Kidney tubule cell (primary cell): ENCODE measurements at places on chromosomes 6 and 20.

DNA sequence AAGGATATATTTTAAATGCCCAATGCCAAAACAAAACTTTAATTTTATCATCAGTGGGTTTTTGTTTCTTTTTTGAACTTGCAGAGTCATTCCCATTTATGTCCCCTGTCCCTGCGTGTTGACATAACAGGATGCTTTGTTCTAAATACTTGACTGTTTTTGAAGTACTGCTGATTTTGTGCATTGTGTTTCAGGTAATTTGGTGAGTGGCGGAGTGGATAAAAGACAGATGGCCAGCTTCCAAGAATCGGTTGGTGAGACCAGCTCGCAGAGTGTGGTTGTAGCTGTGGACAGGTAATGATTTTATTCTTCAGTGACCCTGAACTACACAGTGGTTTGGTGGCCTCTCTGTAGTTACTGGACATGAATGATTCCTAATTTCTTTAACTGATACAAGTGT, 50.5 kb upstream of the CSE1L start:
- DNase-seq = no peak

DNA sequence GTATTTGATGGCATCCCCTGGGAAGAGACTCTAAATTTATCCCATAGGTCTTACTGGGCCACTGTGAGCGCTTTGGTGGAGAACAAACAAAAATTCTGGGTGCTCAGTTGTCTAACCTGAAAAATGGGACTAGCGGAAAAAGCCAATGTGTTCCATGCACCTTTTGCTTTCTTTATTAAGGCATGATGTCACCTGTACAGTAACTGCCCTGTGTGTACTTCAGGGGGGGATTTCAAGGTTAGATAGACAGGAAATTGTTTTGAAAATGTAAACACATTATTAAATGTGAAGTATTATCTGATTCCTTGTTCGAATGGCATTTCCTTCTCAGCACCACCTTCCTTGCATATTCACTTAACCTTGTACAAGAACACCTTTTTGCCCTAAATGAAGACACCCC, 1.2 kb upstream of the EDN1 start:
- peak; percentile 47 for DNase-seq

DNA sequence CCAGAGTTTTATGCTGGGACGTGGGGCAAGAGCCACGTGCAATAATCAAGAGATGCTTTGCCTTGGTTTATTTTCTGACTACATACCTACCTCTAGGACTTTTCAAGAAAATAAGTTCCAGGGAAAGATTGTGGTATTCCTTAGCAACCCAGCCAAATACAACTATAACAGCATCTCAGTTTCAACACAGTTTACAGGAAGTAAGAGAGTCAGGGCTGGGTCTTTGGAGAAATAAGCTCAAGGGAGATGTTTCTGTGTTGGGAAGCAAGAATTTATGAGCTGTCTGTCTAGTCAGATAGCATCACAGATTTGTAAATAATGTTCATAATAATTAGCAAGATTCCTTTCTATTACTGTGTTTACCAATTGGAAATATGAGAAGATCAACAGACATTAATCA, 35.1 kb downstream of the MAP3K5 start:
- no peak for DNase-seq

DNA sequence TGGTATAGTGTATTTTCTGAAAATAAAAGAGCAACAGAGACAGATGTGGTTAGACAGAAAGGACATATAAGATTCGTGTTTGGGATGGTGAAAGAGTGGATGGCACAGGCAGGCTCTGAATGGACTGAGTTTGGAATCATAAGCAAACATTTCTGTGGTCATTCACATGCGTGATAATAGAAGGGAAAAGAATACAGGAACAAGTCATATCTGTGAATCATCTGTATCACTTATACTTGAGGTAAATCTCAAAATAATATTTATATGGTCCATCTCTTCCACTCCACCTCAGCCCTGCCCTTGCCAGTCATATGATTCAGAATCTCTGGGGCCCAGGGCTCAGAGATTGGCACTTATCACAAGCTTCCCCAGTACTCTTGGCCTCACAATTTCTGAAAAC, 535.1 kb downstream of the BCKDHB start:
- DNase-seq = no peak

GRCh38 chr6:73648166-73648565, 5.6 kb downstream of the SLC17A5 start:
- no peak for DNase-seq
